ENCODE measurements at places on chromosomes 1 and 21.

DNA sequence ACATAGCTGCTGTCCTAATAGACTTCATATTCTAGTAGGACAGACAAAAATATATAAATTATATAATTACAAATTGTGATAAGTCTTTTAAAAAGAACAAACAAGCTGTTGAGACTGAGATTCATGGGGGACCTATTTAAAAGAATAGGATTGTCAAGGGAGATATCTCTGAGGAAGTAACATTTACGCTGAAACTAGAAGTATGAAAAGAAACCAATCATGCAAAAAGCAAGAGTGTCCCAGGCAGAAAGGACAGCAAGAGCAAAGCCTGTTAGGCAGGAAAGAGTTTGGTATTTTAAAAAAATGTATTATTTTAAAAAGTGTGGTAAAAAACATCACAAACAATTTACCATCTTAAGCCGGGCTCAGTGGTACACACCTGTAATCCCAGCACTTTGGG lies 9.1 kb upstream of the METTL13 start:
- no peak for DNase-seq

DNA sequence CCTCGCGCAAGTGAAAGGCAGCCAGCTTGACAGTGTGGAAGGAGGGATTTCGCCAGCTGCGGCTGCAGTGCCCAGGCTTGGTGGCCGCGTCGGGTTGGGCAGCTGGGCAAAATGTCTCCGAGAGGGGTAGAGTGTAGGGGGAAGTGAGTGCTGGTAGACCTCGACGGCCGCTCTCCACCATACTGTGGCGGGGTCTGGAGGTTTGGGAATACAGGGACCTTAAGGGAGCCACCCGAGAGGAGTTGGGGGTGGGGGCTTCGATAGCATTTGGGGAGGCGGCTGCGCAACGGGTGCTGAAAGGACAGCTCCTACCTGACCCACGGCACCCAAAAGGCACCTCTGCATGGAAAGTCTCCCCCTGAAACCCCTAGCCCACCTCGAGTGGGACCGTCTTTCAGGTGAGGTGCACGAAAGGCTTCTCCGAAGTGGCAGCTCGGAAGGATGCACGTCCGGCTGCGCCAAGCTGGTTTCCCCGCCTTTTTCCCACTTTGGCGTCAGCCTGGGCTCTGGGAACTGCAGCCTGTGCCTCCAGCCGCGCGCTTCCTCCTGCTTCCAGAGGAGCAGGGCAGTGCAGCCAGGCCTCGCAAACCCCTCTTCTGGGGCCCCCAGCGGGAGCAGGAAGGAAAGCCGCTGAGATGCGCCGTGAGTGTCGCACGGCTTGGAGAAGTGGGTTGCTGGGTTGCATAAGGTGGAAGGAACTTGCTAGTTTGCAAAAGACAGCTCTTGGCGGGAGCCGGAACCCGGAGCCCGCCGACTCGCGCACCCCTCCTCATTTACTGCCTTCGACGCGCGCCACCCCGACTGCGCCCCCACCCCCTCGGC lies 531 bp upstream of the HMGN2 start:
- no peak for DNase-seq

DNA sequence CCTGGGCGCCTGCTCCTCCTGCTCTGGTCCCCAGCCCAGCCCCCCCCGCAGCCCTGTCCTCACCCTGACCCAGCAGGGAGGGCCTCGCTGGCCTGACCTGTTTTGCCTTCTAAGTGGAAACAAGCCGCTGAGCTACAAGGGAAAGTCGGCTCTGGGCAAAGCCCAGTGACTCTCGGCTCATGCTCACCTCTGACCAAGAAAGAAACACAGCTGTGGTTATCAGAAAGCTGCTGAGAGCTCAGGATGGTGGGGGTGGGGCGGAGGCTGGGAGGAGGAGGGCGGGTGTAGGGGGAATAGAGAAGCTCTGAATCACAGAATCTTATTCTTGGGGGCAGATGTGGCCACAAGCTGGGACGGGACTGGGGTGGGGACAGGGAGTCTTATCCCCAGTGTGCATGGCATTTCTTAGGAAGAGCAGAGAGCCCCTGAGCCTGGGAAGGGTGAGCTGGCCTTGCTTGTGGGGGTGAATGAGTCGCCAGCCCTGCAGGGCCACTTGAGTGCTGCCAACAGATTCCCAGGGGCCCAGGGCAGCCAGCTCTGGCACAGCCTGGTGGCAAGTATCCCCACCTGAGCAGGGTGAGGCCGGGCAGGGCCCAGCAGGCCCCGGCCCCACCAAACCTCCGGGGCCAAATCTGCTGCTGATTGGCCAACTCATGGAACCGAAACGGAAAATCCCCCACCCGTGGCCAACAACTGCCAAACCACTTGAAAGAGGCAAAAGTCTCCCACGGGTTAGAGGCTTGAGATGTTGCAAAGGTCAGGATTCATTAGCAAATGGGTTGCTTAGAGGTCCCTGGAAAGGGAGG lies 120.6 kb downstream of the SPSB1 start:
- peak; percentile 93 for DNase-seq

GRCh38 chr1:216606047-216606637 lies 117.1 kb downstream of the ESRRG start:
- DNase-seq = no peak

GRCh38 chr1:243264717-243265116 lies 8.9 kb downstream of the SDCCAG8 start:
- no peak for DNase-seq

DNA sequence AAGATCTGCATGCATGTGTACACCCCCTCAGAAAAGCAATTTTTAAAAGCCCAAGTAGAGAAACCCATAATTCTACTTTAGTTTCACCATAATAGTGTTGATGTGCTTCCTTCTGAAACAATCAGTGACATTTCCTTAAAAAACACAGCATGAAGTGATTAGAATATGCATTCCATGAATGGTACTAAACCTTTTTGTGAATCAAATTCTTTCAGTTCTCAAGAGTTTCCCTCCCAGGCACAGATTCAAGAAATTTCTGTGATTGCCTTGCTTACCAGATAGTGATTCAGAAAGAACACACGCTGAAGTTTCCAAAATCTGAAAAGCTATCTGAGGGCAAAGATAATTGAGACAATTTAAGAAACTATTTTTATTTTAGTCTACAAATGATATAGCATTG lies 136.4 kb upstream of the ADGRL2 start:
- DNase-seq = no peak

DNA sequence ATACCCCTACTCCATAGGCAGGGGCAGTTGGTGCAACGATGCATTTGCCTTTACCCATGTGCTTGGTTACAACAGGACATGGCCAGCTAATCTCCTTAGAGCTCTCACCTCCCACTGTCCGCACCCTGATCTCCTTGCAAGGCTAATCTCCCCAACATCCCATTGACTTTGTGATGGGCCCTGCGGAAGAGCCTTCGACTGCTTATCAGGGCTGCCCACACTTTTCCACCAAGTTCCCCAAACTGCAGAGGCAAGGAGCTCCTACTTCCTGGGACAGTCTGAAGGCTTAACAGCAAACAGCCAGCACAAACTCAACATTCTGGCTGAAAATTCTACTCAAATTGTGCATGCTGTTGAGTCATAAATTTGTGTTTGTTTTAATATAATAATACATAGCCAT lies 36.0 kb downstream of the C1orf94 start:
- DNase-seq = no peak

DNA sequence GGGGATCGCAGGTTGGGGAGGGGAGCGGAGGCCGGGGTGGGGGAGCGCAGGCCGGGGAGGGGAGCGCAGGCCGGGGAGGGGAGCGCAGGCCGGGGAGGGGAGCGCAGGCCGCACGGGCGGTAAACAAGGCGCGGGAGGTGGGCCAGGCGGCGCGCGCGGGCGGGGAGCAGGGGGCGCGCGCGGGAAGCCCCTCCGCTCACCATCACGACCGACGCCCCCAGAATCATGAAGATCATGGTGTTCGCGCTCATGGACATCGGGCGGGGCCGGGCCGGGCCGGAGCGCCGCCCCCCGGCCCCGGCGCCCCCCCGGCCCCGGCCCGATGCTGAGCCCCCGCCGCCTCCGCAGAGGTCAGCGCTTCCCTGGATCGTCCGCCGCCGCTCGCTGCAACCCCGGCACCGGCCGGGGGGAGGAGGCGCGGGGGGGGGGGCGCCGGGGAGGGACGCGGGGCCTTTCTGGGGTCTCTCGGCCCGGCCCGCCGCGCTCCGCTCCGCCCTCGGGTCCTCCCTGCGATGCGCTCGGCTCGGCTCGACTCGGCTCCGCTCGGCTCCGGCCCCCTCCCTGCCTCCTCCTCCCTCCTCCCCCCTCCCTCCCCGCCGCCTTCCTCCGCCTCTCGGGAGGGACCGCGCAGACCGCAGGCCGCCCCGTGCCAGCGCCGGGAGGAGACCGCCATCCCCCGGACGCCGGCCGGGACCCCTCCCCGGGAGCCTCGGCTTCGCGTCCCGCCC lies at the start of gene TMEM240:
Gene TMEM240, minus strand, starts transcription at position 535 of the 728 bp plus-strand sequence. Its CDS starts 278 bp downstream, at position 257.
- DNase-seq = no peak

DNA sequence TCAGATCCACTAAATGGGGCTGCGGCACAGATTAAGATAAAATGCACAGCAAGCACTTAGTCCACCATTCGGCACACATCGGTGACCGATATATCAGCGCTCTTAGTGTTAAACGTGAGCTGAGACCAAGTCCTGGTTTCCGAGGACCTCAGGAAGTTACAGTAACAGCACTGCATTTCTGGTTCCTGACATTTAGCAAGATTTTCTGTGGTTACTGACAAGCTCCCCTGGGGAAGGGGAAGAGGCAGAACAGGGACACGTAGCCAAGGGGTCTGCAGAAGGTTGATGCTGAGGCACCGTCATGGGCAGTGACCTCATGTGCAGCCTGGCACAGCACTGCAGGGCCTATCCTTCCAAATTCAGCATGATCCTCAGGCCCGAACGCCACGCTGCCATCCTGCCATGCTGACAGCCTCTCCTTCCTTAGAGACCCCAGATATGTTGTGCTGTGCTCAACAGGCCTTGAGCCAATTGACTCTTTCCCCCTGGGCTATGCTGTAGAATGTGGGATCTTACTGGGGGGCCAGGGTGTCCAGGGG lies 13.4 kb upstream of the PEF1 start:
- no peak for DNase-seq

GRCh38 chr1:205800981-205801703 lies 11.9 kb downstream of the SLC41A1 start:
- no peak for DNase-seq

GRCh38 chr1:210688512-210689234 lies 360.0 kb downstream of the HHAT start:
- no peak for DNase-seq

DNA sequence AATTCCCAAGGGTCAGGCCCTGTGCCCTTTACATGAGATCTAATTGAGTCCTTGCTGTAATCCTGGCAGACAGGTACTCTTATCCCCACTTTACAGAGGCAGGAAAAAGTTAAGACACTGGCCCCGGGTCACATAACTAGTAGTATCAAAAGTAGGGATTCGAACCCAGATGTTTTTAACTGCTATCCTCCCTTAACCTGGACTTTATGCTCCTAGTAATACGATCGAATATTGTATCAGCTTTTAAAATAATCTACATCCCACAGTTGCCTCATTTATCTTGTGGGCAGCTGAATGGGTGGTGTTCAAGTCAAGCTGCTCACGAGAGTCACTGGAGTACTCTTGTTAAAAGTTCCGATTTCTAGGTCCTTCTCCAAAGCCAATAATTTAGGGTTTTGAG lies 25.5 kb upstream of the TMEM51 start:
- no peak for DNase-seq

DNA sequence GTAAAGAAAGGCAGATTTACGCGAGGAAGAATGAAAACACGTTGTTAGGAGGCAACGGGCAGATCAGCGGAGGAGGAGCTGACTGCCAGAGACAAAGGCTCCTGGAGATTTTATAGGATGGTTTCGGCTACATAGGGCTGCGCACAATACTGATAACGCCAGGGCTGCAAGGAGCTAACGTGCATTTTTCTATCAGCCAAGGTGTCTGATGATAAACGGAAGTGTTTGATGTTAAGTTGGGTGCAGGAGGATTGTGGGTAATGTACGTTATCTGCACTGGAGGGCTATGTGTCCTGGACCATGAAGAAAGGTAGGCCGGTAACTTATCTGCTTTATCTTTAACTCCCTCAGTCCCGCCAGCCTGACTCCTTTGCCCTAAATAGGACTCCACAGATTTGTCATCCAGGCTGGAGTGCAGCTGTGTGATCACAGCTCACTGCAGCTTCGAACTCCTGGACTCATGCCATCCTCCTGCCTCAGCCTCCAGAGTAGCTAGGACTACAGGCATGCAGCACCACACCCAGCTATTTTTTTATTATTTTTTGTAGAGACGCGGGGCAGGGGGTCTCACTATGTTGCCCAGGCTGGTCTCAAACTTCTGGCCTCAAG lies 29.6 kb downstream of the SETD4 start:
- DNase-seq = no peak

- no peak for DNase-seq
Observed at GRCh38 chr1:156657741-156658319, 15.9 kb downstream of the BCAN start.

GRCh38 chr21:41953831-41954653 lies at the start of gene C2CD2:
TSS of gene C2CD2 (minus strand) at chr21:41954018. CDS start at chr21:41953648, 370 bp downstream.
- DNase-seq = no peak

DNA sequence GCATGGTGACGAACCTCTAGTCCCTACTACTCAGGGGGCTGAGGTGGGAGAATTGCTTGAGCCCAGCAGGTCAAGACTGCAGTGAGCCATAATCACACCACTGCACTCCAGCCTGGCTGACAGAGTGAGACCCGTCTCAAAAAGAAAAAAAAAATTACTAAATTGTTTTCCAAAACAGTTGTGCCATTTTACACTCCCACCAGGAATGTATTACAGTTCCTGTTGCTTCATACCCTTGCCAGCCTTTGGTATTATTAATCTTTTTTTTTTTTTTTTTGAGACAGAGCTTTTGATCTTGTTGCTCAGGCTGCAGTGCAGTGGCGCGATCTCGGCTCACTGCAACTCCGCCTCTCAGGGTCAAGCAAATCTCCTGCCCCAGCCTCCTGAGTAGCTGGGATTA lies 55.9 kb downstream of the RPS6KA1 start:
- DNase-seq = no peak

DNA sequence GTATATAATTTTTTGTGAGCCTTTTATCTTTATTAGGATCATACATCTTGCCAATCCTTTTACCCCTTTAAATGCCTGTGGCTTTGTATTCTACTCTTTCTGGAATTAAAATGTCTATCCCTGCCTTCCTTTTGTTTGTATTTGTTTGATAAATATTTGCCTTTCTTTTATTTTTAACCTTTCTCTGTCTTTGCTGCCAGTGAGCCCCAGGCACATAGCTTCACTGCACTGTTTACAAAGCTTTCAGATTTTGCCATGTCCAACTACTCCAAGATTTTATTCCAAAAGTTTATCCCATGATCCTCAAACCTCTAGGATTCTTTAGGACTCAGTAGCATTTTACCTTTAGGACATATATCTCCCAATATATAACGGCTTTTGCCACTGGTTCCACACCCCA lies 281.2 kb downstream of the PAPPA2 start:
- DNase-seq = no peak

GRCh38 chr1:38250356-38250755 lies 203.8 kb upstream of the POU3F1 start:
- no peak for DNase-seq

DNA sequence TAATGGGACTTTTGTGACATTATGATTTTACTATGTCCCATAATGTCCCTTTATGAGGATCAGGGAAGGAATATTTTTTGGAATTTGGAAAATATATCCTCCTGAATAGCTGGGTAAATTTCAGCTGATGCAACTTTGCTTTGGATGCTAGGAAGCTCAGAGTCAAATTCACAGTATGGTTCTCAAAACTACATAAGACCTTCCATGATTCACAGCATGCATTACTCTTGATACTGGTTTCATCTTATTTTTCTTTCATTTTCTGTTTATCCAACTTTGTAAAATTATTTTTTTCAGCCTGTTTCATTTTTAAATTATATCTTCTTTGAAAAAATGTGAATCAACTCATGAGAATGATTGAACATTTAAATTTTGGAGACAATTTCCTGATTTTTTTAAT lies 160.2 kb downstream of the ATP6V1G3 start:
- no peak for DNase-seq
